ENCODE measurements at places on chromosomes 2 and 18.

DNA sequence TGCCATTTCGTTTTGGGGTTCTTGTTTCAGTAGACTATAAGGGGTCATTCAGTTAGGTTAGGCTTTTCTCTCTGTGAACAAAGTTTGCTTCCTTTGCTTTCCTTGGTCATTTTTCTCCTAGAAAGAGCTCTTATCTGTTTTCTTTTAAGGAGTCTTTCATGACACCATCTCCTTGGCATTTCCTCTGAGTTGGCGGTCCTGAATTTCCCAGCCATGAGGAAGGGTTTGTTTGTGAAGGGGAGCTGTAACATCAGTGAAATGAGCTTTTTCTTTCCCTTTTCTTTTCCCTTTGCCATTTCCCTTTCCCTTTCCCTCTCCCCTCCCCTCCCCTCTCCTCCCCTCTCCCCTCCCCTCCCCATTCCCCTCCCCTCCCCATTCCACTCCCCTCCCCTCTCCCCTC lies 61.7 kb downstream of the MAP4K4 start:
- DNase-seq = no peak

- DNase-seq = no peak
Measured at GRCh38 chr2:54409752-54410151, 46.4 kb upstream of the SPTBN1 start.

DNA sequence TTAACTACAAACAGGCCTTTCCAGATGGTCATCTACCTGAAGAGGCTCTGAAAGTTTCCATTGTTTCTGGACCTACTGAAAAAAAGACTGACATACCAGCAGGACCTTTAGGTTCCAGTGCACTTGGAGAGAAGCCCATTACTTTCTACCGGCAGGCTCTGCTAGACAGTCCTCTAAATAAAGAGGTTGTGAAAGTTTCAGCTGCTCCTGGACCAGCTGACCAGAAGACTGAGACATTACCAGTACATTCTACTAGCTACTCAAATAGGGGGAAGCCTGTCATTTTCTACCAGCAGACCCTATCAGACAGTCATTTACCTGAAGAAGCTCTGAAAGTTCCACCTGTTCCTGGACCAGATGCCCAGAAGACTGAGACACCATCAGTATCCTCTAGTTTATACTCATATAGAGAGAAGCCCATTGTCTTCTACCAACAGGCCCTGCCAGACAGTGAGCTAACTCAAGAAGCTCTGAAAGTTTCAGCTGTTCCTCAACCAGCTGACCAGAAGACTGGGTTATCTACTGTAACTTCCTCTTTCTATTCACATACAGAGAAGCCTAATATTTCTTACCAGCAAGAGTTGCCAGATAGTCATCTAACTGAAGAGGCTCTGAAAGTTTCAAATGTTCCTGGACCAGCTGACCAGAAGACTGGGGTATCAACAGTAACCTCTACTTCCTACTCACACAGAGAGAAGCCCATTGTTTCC lies 65.8 kb downstream of the ALMS1 start:
- DNase-seq = no peak

DNA sequence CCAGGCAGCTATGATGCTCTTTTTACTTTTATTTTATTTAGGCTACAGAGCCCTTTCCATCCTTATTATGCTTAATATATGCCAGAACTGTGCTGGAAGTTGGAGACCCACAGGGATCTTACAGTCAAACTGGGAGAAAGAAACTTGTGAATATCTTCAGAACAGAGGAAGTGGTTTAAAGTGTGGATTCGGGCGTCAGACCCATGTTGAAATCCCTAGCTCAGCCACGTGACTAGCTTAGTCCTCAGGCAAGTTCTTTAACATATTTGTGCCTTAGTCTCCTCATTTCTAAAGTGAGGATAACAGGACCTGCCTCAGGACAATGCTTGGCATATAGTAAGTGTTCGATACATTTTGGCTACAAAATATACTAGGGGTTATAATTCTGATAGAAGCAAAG lies 59.1 kb downstream of the MAP3K20 start:
- no peak for DNase-seq

DNA sequence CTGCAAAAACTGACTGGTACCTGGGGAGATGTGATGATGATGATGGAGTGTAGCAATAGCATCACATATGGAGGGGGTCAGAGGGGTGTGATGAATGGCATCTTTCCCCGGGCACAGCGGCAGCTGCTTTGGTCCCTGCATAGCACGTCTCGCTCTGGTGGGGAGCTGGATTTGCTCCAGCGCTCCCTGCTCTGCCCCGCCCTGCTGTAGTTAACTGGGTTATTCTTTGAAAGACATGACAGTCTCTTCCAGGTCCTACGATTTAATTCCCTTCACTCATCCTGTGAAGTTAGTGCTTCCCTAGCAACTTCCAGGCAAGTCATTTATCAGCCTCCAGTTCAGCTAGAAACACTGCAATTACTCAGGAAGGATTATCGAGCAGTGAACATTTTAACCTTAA lies 463.1 kb downstream of the TSN start:
- no peak for DNase-seq

DNA sequence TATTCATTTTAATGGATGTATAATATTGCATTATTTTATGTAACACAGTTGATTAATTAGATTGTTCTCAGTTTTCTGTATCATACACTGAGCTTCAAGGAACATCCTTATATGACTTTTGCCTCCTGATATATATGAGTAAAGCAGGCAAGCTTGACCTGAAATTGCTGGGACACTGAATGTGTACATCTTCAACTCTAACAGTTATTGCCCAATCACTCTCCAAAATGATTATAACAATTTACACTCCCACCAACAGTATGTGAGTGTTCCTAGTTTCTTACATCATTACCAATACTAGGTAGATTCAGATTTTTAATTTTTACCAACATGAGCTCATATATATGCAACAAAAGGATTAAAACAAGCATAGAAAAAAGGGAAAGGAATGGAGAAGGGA lies 379.4 kb downstream of the SETBP1 start:
- DNase-seq = no peak

DNA sequence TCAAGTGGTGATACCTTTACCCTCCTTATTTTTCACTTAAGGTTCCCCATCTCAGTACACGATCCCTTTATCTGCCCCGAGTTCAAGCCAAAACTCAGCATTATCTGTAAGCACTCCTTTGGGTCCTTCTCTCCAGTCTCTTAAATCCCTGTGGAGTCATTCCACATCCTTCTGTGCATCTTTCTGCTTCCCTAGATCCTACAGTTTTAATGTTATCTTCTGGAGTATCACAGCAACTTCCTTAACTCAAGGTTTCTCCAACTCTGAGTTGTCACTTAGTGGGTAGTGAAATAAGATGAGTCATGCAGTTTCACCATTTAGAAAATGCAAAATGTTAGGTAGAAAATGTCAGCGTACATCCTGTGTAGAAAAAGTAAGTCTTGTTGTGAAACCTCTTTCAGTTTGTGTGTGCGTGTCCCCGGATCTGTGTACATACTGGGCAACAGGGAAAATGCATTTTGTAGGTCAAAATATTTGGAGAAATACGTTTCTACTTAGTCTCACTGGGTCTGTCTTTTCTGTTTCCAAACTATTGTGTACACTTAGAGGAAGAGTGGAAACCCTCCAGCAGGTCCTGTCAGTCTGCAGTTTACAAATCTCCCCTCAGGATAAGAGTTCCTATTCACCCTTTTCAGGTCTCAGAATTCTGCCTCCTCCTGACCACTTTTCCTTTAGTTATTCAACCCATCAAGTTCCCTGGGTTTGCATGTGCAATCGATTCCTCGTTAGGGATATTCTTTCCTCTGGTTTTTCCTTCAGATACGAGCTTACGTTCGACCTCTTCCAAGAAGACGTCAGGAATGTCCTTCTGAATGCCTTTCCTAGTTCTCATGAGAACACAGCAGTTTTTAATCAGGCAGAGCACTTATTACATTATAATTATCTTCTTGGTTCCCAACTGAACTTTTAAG lies 154.8 kb downstream of the TGIF1 start:
- DNase-seq = no peak

GRCh38 chr2:144378551-144378950 lies 141.4 kb downstream of the ZEB2 start:
- DNase-seq = no peak

DNA sequence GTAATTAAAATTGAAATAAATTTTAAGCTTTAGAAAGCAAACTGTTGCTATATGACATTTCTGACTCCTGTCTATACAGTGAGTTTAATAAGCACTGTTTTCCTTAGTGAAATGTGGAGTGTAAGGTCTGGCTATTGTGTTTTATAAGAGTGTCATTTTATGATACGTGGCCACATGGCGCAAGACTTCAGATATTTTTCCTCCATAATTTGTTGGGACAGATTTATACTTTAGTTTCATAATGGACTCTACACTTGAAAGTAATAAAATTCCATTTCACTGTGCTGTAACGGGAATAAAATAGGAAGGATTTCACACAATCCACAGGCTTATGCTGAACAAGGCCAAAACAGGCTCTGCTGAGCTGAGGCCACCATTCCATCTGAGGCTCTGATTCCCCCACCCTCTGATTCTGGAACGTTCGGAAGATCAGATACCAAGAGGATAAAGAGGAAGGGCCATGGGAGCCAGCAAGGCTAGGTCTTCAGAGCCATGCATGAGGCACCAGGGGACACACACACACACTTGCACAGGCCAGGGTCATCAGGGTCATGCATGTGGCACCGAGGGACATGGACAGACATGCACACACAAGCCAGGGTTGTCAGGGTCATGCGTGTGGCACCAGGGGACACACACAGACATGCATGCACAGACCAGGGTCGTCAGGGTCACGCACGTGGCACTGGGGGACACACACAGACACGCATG lies 35.6 kb downstream of the HDAC4 start:
- no peak for DNase-seq

- DNase-seq = no peak
Measured at GRCh38 chr18:8814206-8814605, 108.8 kb downstream of the MTCL1 start.

GRCh38 chr2:72166279-72166678 lies 18.6 kb upstream of the CYP26B1 start:
- DNase-seq = no peak

DNA sequence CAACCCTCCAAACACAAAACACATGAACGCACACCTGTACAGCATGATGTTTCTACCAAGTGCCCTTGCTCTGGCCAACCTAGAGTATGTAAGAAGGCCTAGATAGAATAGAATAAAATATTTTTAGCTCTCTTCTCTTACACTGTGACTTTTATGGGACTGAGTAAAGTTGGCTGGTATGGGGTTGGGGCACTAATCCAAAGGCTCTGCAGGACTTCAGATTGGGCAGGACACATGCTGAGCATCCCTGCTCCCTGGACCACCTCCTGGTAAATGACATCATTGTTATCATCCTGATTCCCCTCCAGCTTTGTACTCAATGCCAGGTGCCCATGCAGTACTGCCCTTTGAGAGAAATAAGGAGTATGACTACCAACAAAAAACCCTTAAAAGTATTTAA lies 322.2 kb downstream of the SLC8A1 start:
- no peak for DNase-seq

GRCh38 chr2:238523158-238524110 lies 96.7 kb downstream of the ASB1 start:
- DNase-seq = no peak

- no peak for DNase-seq
Measured at GRCh38 chr2:38432820-38433606, 55.9 kb upstream of the ATL2 start.

GRCh38 chr2:70094171-70094977 lies 7.1 kb downstream of the PCBP1 start:
- no peak for DNase-seq

GRCh38 chr2:202831242-202832220 lies 40.0 kb downstream of the ICA1L start:
- DNase-seq = peak; percentile 11

DNA sequence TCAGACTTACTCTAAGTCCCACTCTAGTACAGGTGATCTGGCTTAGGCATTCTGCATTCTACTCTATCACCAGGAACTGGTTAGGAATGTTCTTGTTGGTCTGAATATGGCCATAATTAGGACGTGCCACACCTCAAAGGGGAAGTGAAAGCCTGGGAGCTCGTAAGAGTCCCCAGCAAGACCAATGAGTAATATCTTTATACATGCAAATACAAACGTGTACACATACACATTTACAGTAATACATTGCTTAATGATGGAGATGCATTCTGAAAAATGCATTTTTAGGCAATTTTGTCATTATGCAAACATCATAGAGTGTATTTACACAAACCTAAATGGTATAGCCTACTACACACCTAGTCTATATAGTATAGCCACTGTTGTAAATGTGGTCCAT lies 19.5 kb upstream of the ERCC3 start:
- no peak for DNase-seq

DNA sequence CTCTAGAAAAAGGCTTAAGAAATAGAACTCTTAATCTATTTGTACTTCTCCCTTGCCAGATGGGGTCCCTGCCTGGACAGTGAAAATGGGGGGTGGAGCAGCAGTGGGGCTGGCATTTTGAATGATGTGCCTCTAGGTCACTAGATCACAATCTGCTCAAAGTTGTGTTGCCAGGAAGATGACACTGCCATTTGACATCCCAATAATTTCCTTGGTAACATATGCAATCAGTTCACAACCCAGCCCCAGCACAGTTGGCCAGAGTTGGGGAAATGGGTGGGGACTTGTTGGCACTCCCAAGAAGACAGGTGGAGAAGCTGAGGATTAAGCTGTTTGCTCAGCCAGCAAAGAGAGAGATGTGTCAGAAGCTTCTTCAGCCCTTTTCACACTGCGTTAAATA lies 558.3 kb upstream of the KLHL29 start:
- no peak for DNase-seq

DNA sequence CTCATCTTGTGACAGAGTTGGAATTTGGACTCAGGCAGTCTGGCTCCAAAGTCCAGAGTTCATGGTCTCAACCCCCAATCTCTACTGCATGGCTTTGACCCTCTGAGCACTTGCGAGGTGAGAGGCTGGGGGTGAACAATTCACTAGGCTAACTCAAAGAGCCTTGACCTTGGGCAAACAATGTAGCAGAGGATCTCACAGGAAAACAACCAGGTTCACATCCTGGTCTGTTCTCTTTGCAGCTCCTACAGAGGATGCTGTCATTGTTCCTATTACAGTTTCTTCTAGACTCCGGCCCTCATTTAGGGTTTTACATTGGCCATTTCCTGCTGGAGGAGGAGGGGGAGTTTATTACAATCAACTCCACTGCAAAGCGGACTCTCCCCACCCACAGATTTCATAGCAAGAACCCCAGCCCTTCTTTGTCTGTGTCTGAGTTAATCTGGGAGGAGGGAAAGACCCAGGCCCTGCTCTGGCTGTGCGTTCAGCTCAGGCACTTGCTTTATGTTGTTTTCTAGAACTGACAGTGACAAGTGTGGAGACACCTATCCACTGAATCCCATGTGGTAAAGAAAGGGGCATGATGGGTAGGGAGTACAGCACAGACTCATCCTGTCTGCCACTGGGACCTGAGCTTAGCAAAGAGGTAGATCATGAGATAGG lies 101.6 kb downstream of the LBH start:
- no peak for DNase-seq

- no peak for DNase-seq
Measured at GRCh38 chr2:119409506-119409905, 22.1 kb upstream of the TMEM37 start.

GRCh38 chr2:64649013-64649484 lies 4.7 kb downstream of the SERTAD2 start:
- DNase-seq = no peak

GRCh38 chr2:155381436-155381835 lies 682.9 kb downstream of the KCNJ3 start:
- no peak for DNase-seq
